Chondrocyte (in vitro differentiated cells): ENCODE measurements at places on chromosomes 1 and 21.

GRCh38 chr1:6108937-6109614 is 63.4 kb downstream of the KCNAB2 start:
- peak; percentile 87 for DNase-seq

- no peak for DNase-seq
These were observed 209.9 kb upstream of the DEPDC1 start for GRCh38 chr1:68706639-68707317.

DNA sequence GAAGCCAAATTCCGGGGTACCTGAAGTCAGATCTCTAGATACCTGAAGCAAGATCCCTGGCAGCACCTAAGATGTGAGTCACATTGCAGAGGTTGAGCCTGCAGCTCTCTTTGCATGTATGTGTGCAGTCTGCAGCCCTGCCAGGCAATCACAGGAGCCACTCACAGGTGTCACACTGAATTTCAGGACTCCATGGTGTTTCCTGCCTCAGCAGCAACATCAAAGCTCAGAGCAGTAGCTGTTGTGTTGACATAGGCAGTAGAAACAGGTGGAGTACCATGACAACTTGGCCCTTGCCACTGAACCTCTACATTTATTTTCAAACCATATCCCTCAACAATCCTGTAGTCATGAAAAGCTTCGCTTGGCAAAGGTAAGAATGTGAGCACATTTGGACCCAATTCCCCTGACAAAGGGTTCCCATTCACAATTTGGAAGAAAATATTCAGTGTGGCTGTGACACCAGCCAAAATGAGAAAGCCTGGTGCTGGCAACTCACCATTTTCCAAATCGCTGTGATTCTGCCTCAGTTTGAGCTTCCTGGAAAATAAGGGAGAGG is 419.8 kb upstream of the NFIA start:
- no peak for DNase-seq

GRCh38 chr1:161970036-161970435 is 53.6 kb downstream of the OLFML2B start:
- DNase-seq: no peak

DNA sequence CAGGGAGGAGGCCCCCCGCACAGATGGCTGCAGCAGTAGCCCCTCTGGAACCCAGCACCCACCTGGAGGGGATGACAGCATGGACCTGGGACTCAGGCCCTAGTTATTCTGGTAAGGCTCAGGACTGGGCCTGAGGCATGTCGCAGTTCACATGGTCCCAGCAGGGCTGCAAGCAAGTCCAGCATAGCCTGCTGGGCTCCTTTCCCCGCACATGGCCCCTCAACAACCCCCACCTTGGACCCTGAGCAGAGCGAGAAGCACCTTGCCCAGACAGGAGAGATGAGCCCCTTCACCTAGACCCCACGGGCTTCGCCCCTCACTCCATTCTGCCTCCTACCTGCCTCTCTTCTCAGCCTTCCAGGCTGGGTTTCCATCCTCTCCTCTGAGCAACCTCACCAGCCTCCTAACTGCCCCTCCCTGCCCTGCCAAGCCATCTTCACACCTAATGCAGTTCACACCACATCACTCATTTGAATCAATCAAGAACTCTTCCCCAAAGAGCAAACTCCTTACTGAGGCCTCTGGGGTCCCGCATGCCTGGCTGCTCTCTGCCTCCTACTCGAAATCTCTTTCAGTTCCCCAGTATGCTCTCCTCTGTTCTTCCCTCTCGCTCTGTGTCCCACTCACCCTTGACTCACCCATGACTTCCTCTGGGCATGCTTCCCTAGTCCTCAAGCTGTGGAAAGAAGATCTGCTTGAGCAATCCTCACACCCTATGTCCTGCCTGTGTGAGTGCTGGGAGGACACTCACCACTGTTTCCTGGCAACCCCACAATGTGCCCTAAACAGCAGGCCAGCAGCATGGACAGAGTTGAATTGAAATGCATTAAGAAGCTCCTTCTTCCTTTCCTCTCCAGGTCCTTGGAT is 9.4 kb upstream of the THEMIS2 start:
- peak; percentile 58 for DNase-seq

DNA sequence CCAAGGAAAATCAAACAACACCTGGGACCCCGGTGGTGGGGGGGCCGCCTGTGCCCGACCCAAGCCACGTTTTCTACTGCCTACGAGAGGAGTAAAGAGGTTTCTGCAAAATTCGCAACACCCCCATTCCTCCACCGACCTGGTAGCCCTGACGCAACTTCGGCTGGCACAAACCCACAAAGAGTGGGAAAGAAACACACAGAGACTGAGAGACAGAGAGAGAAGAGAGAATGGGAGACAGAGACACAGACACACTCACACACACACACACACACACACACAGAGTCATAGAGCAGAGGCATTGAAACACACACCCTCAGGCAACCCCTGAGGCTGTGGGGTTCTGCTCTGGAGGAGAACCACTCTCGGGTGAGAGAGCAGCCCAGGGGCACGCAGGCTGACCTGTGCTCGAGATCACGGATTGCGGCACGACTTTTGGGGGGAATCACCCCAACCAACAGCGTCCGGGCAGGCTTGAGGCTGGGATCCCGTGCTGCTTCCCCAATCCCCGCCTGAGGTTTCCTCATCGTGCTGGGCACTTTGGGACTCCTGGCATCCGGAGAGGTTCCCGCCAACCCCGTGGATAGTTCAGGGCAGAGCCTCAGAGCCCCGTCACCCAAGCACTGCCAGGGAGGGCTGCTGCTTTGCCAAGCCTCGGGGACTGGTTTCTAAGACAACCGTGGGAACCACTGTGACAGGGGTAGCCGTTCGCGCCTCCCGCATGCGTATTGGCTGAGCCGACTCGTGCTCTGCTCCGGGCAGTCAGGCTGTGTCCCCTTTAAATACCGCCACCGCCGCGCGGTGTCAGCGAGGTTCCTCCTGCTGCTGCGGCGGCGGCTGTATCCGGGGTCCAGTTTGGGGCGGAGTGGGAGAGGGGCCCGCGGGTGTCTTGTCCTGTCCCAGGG is 682.4 kb upstream of the TPTE start:
- peak; percentile 99 for DNase-seq

GRCh38 chr1:87644033-87644578 is 315.4 kb downstream of the LMO4 start:
- no peak for DNase-seq

GRCh38 chr1:9606948-9607347 is 18.2 kb downstream of the TMEM201 start:
- no peak for DNase-seq

- no peak for DNase-seq
These were observed 83.4 kb downstream of the VPS26C start for GRCh38 chr21:37183749-37184148.

DNA sequence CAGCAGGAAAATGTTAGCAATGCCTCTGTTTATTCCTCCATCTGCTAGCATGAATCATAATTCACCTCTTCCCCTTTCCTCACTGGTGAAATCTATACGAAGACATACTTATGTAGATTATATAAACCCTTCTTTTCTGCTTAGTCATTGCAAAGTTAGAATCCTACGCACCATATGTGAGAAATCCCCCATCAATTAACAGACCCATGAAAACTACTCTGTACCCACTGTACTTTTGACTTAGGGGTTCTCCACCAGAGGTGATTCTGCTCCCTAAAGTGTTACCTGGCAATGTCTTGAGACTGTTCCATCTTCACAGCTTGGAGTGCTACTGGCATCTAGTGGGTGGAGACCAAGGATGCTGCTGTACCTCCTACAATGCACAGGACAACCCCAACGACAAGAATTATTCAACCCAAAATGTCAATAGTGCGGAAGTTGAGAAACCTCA is 49.6 kb upstream of the KCTD3 start:
- no peak for DNase-seq

GRCh38 chr21:33029385-33029921 is 3.7 kb downstream of the OLIG2 start:
- no peak for DNase-seq

DNA sequence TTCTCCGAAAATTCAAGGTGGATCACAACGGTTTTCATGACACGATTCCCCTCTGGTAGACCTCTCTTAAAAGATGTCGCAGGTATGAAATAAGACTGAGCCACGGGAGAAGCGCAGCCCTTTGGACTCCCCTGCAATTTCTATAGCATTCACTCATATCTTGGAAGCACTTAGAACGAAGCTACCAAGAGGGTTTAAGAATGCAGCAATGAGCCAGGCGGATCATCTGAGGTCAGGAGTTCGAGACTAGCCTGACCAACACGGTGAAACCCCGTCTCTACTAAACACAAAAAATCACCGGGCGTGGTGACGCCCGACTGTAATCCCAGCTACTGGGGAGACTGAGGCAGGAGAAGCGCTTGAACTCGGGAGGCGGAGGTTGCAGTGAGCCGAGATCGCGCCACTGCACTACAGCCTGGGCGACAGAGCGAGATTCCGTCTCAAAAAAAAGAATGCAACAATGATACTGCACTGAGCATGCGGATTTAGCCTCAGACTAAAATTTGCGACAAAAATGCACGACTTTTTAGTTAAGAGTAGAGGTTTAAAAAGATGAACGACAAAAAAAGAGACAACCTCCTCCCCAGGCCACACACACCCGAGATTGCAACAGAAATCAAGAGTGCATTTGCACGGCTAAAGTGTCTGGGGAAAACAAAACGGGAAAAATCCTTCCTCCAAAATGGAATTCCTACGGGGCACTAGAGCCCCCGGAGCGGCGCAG is 743 bp downstream of the TOMM20 start:
- no peak for DNase-seq

GRCh38 chr1:181259026-181259745 is 170.7 kb downstream of the IER5 start:
- no peak for DNase-seq

- no peak for DNase-seq
These were observed 79.2 kb upstream of the RALGPS2 start for GRCh38 chr1:178645808-178646200.

- no peak for DNase-seq
These were observed 63.2 kb downstream of the CD247 start for GRCh38 chr1:167454894-167455785.

DNA sequence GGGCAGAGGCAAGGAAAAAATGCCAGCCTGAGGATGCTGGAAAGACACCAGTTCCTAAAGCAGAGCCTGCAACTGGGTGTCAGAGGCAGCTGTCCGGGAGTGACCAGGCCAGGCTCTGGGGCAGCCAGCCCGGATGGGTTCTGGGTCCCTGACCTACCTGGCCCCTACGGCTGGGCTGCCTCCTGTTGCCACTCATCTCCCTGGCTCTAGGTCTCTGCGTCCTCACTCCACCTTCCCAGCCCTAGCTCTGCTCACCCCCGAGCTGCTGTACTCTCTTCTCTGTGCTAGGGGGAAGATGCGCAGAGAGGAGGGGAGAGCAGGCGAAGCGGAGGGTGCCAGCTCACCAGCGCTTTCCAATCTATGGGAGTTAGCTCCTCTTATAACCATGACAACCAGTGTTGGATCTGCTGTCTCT is 9.0 kb downstream of the ARHGEF2 start:
- DNase-seq: no peak

DNA sequence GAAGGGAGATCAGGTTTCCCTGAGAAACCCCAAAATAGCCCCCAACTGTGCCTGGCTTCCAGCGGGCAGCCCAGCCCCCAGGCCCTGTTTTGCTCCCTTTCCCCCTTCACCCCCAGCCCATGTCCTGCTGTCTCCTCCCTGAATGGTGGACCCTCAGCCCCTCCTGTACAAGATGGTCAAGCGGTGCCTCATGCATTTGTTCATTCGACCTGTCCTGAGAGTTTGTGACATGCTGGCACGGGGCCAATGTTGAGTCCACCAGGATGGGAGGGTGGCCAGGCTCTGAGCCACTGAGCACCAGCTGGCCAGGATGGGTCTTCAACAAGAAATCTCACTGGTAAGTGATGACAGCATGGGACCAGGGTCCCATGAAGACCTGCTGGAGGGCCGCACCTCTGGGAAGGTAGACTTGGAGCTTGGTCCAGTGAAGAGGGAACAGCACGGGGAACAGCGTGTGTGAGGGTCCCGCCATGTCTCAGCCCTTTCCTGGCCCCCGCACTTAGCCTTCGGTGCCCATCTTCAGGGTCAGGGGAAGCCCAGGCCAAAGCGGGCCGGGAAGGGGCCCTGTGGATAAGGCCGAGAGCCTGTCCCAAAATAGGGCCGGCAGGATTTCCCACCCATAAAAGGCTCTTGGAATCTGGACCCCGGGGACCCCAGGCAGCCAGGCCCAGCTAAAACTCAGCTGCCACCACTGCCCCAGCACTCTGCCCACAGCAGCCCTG is at the start of gene CALML6:
Gene CALML6 (plus strand): TSS at position 290 of the 722 bp plus-strand sequence. CDS start 21 bp downstream, at position 311.
- DNase-seq: peak; percentile 88

- no peak for DNase-seq
These were observed 267.2 kb upstream of the SGIP1 start for GRCh38 chr1:66266756-66267155.

DNA sequence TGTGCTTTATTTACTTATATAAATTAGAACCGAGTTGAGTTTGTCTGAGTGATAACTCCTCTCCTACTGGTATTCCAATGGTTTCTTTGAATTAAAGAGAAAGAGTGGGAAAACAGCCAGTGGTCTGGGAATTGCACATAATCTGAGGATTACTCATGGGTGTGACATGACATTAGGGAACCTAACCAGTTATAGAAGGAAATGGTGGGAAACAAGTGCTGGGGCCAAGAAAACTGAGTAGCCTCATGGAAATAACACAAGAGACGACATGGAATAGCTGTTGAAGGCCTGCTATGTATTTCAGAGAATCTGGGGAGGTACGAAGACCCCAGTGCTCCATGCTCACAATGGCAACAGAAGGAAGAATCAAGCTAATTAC is 41.8 kb upstream of the LRRC52 start:
- DNase-seq: no peak

GRCh38 chr1:198187973-198188588 is 31.3 kb downstream of the NEK7 start:
- DNase-seq: no peak

- DNase-seq: no peak
These were observed 625.0 kb upstream of the RGS18 start for GRCh38 chr1:191533254-191533653.

GRCh38 chr1:218933513-218933912 is 240.2 kb upstream of the LYPLAL1 start:
- no peak for DNase-seq

- DNase-seq: no peak
These were observed 62.7 kb downstream of the PLPP3 start for GRCh38 chr1:56516539-56517252.

DNA sequence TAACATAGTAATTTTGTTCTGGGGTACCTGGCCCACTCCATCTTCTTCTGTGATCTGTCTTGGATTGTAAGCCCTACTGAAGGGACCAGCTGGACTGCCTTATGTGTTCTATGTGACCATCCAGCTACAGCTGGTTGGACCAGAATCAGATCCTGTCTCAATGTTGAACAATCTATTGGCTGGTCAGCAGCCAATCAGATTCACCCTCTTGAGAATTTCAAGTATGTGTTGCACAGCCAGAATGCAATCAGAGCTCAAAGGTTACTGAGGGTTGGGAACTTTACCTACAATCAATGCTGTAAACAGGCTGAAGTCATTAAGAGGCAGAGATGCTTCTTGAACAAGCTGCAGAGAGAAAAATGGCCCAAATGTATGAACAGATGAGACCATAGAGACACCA is 61.9 kb downstream of the KCNC4 start:
- no peak for DNase-seq
